ENCODE measurements at places on chromosomes 4 and X. TPM values are rescaled to one million over a fixed set of nuclear protein-coding genes. Genes with fewer than 3 reads are reported as not detected.

DMP1 gene
- total RNA-seq, result not detected

RGS12 gene
- 28.2 TPM for total RNA-seq

AFF1 gene
- 21.9 TPM for total RNA-seq

TMPRSS11E gene
- not detected for total RNA-seq

FAM47E gene
- total RNA-seq, result 0.52 TPM

TKTL2 gene
- under 0.01 TPM for total RNA-seq

COL4A6 gene
- 1.0 TPM for total RNA-seq

GRPEL1 gene
- 19.3 TPM for total RNA-seq

ERAS gene
- total RNA-seq, result not detected

NDST3 gene
- total RNA-seq, result under 0.01 TPM

LPAR4 gene
- 8.9 TPM for total RNA-seq

FDCSP gene
- not detected for total RNA-seq

ZBTB33 gene
- total RNA-seq, result 10.4 TPM

RHOXF1 gene
- not detected for total RNA-seq

NEK1 gene
- total RNA-seq, result 16.7 TPM

PDGFRA gene
- 118 TPM for total RNA-seq

FAM9B gene
- not detected for total RNA-seq

CXCL11 gene
- total RNA-seq, result 0.52 TPM

AFF2 gene
- 2.6 TPM for total RNA-seq

SLC2A9 gene
- 1.0 TPM for total RNA-seq

ADAM29 gene
- not detected for total RNA-seq

ASMT gene
- total RNA-seq, result not detected

INTU gene
- total RNA-seq, result 9.9 TPM

CYTL1 gene
- total RNA-seq, result 2.1 TPM

TEX13B gene
- not detected for total RNA-seq

ABLIM2 gene
- 7.3 TPM for total RNA-seq

GPRASP1 gene
- total RNA-seq, result 8.9 TPM

UGT2B11 gene
- not detected for total RNA-seq

ZNF732 gene
- 1.6 TPM for total RNA-seq

PIN4 gene
- 13.0 TPM for total RNA-seq

ASB9 gene
- total RNA-seq, result 3.7 TPM

H2BW2 gene
- total RNA-seq, result not detected

MAEA gene
- 24.5 TPM for total RNA-seq

FGF5 gene
- 0.52 TPM for total RNA-seq

MGST2 gene
- 37.6 TPM for total RNA-seq

CNKSR2 gene
- total RNA-seq, result 7.8 TPM

SPACA5 gene
- not detected for total RNA-seq

PRR32 gene
- 53.2 TPM for total RNA-seq

SOX3 gene
- not detected for total RNA-seq

PTPN13 gene
- 21.9 TPM for total RNA-seq

KLB gene
- 1.0 TPM for total RNA-seq

DIAPH2 gene
- total RNA-seq, result 12.0 TPM

ESX1 gene
- total RNA-seq, result not detected

SYP gene
- 1.0 TPM for total RNA-seq

F8A3 gene
- total RNA-seq, result not detected

MID1 gene
- total RNA-seq, result 17.7 TPM

NDNF gene
- total RNA-seq, result 5.2 TPM

PSAPL1 gene
- total RNA-seq, result not detected

SSX2 gene
- not detected for total RNA-seq
